Glomerular endothelial cell (primary cell): ENCODE measurements at places on chromosomes 13 and 19.

DNA sequence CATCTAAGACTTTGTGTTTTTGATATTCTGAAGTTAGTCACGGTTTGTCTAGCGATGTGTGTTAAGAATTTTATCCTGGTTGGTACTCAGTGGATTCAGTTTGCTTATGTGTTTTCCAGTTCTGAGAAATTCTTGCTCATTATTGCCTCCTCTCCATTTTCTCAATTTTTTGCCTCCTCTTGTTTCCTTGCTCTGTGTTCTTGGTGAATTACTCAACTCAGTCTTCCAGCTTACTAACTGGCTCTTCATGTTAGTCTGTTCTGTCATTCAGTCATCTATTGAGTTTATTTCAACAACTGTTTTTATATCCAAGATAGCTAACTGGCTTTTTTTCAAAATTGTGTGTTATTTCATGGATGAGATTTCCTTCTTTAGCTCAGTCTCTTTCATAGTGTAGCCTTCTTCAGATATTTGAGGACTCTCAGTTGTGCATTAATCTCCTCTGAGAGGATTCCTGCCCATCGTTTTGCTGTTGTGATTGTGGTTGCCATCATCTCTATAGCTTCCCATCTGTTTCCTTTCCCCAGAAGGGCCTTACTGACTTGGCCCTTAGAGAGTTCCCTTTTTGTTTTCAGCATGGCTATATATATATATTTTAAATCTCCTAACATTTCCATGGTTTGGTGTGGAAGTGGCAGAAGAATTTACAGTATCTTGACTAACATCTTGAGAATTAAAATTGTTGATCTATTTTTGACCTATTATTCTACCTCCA, 6.2 kb downstream of the SETDB2 start:
- no peak for DNase-seq

GRCh38 chr19:6223461-6224307, 56.1 kb downstream of the MLLT1 start:
- DNase-seq: no peak

DNA sequence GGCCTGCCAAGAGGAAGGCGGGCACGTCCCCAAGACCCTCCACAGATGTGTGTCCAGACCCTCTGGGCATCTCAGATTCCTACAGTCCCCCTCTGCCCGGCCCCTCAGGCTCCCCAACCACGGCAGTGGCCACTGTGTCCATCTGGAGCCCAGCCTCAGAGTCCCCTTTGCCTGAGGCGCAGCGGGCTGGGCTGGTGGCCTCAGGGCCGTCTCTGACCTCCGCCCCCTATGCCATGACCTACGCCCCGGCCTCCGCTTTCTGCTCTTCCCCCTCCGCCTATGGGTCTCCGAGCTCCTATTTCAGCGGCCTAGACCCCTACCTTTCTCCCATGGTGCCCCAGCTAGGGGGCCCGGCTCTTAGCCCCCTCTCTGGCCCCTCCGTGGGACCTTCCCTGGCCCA, 17.7 kb downstream of the CRX start:
- DNase-seq: no peak

DNA sequence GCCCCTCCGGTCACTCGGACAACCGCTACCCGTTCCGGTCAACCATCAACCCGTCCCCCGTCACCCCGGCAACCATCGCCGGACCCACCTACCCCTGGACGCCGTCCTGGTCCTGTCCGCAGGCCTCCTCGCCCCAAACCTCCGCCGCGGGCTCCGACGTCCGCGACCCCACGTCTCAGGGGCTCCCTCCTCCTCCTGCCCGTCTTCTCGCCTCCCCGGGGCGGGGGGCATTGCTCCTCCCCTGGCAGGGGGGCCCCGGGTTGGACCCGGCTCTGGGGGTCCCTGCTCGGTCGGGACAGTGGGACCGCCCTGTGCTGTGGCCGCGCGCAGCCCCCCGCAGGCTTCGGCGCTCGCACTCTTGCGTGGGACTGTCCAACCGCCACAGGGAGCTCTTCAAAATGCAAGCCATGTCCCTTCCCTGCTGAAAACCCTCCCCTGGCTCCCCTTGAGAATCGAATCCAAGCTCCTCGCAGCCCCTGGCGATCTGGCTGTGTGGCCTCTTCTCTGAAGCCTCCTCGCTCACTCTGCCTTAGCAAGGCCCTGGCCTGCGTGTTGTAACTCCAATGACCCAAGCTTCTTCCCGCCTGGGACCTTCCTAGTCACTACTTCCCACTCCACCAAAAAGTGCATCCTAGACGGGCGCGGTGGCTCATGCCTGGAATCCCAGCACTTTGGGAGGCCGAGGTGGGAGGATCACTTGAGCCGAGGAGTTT, 8.4 kb downstream of the EPHX3 start:
- no peak for DNase-seq
